Activated CD4-positive, alpha-beta T cell treated with anti-CD3 and anti-CD28 coated beads, Interleukin-10, Interleukin-2, amounts not matched to agents 100 ng/mL and 50 ng/mL, durations not matched to agents 16 hours and 8 hours (primary cell): ENCODE measurements at places on chromosomes 11 and 22.

DNA sequence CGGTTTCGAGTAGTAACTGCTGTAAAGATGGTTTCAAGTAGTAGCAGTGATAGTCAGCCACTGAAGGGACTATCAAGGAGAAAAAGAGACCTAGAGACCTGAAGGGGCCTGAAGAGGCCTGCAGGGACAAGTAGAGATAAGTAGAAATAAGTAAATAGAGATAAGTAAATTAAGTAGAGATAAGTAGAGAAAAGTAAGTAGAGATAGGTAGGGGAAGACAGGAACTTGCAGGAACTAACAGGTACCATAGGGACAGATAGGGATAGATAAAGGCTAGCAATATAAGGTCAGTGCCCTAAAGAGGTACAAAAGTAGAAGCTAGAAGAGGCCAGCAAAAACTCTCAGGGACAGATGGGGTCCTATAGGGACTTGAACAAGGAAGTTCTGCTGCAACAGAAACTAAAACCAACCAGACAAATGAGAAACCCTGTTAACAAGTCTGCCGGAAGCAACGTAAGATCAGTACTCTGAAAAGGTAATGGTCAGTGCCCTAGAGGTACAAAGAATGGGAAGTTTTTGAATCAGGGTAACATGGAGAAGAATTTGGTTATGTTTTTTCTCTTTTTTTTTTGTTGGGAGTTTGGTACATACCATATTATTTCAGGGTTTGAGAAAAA, 9.6 kb upstream of the SC5D start:
- no peak for DNase-seq

GRCh38 chr11:122192634-122193255, 76.7 kb upstream of the BLID start:
- DNase-seq: peak; percentile 69

GRCh38 chr22:34334893-34335292, 414.6 kb upstream of the LARGE1 start:
- no peak for DNase-seq

- DNase-seq: no peak
Measured at GRCh38 chr22:36406721-36407120, 19.0 kb upstream of the MYH9 start.

GRCh38 chr11:72609476-72609875, 64.7 kb downstream of the PDE2A start:
- no peak for DNase-seq

GRCh38 chr11:16346975-16347374, 9.4 kb downstream of the SOX6 start:
- no peak for DNase-seq

GRCh38 chr11:117976445-117976844, 9.7 kb upstream of the IL10RA start:
- no peak for DNase-seq

- peak; percentile 47 for DNase-seq
Measured at GRCh38 chr11:56841210-56841810, 92.8 kb upstream of the OR9G4 start.

DNA sequence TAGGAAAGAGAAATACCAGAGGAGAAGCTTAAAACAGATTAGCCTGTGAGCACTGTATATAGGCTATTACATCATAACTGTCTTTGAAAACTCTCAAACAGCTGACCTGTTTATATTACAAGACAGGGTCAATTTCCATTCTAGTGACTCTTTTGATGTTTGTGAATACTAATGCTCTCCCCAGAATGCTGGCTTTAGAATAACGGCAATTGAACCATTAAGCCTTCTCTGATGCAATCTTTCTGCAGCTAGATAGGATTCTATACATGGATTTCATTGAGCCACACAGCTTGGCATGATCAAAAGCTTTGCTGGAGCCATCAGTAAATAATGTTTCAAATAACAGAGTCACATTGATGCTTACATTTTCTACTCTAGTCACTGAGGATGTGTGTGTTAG, 122.7 kb upstream of the FAT3 start:
- no peak for DNase-seq

GRCh38 chr11:79170321-79170720, 270.5 kb downstream of the TENM4 start:
- DNase-seq: no peak

- DNase-seq: no peak
Measured at GRCh38 chr22:35445933-35446332, 46.0 kb downstream of the MCM5 start.

DNA sequence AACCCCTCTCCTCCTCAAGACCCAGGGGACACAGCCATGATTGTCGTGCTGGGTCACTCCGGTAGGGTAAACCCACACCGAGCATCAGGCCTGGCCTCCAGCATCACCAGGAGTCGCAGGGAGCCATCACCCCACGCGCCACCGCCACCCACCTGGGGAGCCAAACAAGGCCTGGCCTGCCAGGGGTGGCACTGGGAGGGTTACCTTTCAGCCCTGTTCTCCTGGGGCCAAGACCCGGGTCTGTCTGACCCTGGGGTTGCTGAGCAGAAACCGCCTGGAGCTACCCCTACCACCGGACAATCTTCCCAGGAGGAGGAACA, 39.3 kb upstream of the NNMT start:
- no peak for DNase-seq

DNA sequence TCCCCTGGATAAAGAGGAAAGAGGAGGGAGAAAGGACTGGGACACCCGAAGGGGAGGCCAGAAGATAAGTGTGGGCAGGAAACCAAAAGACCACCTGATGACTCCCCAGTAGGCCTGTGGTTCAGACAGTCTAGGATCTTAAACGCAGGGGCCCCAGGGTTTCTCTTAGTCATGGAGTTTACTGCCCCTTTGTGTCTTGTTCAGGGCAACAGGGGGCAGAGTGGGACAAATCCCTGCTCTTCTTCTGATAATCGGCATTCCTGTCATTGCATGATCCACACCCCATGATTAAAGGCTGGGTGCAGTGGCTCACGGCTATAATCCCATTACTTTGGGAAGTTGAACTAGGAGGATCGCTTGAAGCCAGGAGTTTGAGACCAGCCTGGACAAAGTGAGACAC, 4.7 kb upstream of the TMPRSS13 start:
- no peak for DNase-seq

GRCh38 chr11:76861490-76861953, 804 bp downstream of the ACER3 start:
- DNase-seq: no peak

- DNase-seq: no peak
Measured at GRCh38 chr11:117720061-117720511, 76.9 kb downstream of the DSCAML1 start.

GRCh38 chr11:111416231-111416960, 37.3 kb upstream of the POU2AF1 start:
- no peak for DNase-seq

DNA sequence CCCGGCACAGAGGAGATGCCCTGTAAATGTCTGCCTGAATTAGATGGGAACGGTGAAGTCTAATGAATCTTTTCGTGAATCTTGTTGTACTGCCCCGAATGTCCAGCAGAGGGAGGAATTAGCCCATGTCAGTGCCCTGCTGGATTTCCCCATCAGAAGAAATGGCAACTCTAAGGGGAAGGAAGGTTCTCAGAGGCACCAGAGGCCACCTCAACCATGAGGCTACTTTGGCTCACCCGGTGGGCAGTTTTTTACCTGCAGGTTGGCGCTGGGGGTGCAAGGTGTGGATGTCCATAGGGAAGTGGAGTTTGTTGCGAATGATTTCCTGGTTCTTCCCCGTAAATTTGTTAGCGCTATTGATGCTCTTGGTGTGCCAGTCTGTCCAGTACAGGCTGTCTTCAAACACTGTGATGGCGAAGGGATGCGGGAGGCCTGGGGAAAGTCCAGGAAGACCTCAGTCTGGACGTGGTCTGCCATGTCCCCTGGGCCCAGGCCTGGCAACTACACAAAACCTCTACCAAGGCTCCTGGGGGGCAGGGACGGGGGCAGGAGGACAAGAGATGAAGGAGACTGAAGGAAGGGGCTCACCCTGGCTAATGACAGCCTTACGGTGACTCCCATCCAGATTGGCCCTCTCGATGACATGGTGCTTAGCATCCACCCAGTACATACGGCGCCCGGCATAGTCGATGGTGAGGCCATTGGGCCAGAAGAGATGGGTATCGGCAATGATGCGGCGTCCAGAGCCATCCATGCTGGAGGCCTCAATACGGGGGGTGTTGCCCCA, 28.5 kb downstream of the LRP4 start:
- peak; percentile 76 for DNase-seq

- peak; percentile 11 for DNase-seq
Measured at GRCh38 chr22:40955571-40955970, 4.4 kb downstream of the RBX1 start.

- DNase-seq: no peak
Measured at GRCh38 chr11:57596266-57596885, 1.1 kb upstream of the SERPING1 start.

GRCh38 chr11:45045683-45046471, 95.2 kb upstream of the TP53I11 start:
- peak; percentile 2 for DNase-seq

DNA sequence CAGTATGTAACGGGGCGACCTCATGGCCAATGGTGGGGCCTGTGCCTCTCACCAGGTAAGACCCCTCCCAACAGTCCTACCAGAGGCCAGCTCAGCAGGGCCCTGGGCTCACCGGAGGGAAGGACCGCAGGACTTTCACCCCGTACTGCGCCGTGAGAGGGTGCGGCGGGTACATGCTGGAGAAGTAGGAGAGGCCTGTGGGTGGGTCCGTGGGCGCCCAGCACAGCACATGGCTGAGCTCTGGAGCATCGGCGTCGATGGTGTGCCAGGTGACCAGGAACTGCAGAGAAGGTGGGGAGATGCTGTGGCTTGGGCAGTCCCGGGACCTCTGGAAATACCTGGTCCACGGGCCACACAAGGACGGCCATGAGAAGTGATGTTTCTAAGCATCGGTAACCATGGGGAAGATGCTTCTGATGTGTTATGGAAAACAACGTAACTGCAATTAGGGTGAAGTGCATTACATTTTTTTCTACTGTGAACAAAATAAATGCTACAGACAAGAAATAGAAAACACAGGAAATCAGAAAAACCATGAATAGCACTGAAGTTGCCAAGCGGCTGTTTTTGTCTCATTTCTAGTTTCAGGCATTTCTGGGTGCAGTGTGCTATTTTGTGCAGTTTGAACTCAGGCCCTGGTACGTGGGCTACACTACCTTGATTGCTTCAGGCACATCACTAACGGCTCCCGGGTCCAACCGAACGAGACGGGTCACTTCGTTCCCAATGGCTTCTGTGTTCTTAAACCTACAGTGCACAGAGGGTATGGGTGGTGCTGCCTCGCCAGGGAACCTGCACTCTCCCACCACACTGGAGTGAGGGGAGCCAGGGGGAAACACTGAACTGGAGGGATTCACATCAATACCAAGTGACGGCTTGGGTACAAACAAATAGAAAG, 46.5 kb upstream of the SERPIND1 start:
- no peak for DNase-seq

- no peak for DNase-seq
Measured at GRCh38 chr11:14454861-14455632, 44.6 kb downstream of the COPB1 start.

- DNase-seq: no peak
Measured at GRCh38 chr11:99260696-99261095, 239.9 kb downstream of the CNTN5 start.

GRCh38 chr11:59069087-59069486, 17.0 kb upstream of the GLYATL1B start:
- DNase-seq: no peak

DNA sequence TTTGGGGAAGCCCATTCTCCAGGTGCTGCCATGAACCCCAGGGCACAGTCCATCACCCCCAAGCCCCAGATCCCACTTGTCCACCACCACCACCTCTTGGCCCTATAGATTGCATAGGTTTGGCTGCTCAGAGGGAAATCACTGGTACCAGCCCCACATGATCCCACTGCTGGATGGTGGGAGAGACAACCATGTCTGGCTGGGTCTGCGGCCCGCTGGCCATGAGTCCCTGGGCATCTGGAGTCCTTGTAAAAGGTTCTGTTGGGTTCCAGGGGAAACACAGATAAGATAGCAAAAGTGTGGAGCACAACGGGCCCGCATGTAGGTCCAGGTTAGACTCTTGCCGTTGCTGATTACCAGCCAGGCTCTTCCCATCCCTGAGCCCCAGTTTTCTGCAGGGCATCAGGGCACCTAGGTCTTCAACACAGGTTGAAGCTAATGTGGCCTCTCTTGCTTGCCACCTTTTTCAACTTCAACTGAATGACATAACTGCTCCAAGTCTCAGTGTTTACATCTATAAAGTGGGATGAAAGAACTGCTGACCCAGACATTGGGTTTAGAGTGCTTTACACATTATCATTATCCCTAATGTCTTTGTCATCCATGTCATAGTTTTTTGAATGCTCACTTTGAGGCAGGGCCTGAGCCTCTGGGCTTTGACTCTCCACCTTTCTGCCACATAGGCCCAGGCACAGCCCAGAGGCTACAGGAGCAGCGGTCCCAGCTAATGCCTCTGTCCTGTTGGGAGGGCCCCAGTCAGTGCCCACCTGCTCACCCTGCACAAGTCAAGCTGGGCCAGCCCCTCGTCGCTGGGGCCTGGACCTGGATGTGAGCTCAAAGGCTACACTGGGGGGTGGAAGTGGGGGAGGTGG, 1.0 kb upstream of the TANGO2 start:
- no peak for DNase-seq

DNA sequence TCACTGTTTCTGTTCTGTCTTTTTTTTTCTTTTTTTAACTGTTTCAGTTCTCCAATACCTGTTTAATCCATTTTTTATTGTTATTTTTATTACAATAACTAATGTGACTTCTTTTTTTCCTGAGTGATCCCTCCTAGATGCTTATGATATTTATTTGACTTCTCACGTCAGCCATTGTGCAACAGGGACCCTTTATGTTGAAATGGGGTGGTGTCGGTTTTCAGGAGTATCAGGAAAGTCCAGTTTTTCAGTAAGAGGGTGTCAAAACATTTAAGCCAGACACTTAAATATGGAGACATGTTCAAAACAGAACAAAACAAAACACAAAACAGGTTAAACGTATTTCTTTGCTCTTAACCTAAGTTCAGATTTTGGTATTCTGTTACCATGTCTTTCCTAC, 418.8 kb downstream of the DYNC2H1 start:
- DNase-seq: no peak

GRCh38 chr11:116129456-116129855, 625.2 kb upstream of the CADM1 start:
- no peak for DNase-seq

GRCh38 chr11:128790196-128790595, 76.9 kb downstream of the KCNJ1 start:
- no peak for DNase-seq

DNA sequence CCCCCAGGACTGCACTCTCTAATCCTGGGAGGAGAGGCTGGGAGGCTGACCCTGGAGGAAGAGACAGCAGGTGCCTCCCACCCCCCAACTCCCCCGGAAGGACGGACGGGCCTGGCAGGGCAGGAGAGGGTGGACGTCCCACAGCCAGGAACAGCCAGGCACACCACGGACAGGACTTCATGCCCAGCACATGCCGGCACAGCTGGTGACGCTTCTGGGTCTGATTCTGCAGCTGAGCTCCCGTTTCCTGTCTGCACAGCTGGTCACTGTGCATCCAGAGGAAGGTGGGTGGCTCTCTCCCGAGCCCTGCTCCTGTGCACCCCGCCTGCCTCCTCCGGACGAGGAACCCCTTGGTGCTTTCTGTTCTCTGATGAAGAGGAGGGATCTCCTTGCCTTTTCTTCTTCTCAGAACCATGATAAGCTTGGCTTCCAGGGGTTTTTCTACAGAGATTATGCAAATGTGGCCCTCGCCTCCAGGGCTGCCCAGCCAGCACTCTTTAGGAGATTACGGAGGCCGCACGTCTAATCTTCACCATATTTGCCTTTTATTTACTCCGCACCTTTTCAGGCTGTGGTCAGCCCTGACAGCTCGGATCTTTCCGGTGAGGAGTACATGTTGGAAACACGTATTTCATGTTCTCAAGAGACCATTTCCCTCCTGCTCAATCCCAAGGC, 1295.8 kb downstream of the BRD1 start:
- DNase-seq: no peak
